SK-N-MC (cell line): ENCODE measurements at places on chromosomes 16 and 17.

DNA sequence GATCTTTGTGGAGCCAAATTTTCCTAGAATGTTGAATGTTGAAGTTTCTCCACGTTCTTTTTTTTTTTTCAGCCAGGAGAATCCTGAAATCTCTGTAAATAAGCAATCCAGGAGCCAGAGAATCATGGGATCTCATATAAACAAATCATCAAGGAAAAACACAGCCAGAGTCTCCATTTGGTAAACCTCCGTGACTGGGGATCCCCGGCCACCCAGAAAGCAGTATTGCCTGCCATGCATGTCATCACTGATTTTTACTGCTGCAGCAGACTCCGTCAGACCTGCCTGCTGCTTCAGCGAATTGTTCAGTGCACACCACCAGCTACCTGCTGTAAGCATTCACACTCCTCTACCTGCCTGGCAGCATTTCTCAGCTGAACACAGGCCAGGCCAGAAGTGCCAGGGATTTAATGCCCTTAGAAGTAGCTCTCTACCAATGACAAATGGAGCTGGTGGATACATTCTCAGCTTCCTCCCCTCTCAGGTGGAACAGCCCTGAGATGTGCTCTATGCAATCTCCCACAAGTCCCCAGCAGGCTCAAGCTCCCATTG is 158.6 kb downstream of the CYLD start:
- no peak for DNase-seq

GRCh38 chr16:4660454-4661007 is 32.8 kb upstream of the NUDT16L1 start:
- DNase-seq = no peak

GRCh38 chr16:25066747-25067631 is 44.6 kb upstream of the LCMT1 start:
- DNase-seq = no peak

GRCh38 chr17:79677646-79678045 is 53.1 kb upstream of the ENPP7 start:
- no peak for DNase-seq

DNA sequence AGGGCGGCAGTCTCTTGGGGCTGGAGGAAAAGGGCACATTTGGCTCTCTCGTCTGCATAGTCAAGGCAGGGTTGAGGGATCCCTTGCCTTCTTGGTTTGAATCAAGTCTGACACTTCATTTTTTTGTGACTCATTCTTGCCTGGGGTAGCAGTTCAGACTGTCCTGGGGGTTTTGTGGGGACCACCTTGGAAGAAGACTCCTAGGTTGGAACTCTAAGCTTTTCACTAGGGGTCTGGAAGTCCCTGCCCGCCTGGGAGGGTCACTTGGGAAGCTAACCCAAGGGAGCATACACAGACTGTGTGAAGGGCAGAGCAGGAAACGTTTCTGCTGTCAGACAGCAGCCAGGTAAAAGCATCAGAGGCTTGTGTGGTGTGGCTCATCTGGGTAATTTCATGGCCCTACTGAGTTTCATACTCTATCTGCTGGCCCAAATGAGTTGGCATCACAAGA is 11.3 kb downstream of the YPEL2 start:
- DNase-seq = no peak

DNA sequence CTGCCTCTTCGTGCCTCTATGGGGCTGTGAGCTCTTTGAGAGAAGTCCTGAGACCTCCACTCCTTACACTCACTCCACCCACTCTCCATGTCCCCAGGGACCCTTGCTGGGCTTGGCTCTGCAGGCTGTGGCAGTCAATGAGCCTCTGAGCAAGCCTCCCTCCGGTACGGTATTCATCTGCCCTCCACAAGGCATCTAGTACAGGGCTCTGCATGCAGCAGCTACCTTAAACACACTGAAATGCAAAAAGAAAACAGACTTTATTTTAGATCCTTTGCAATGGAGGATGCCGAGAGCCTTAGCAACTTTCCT is 38.9 kb upstream of the SMPD3 start:
- DNase-seq = no peak

GRCh38 chr17:19292377-19292711 is 55.2 kb downstream of the EPN2 start:
- no peak for DNase-seq

- DNase-seq = no peak
These were observed 5.4 kb downstream of the ABR start for GRCh38 chr17:1174263-1174880.

DNA sequence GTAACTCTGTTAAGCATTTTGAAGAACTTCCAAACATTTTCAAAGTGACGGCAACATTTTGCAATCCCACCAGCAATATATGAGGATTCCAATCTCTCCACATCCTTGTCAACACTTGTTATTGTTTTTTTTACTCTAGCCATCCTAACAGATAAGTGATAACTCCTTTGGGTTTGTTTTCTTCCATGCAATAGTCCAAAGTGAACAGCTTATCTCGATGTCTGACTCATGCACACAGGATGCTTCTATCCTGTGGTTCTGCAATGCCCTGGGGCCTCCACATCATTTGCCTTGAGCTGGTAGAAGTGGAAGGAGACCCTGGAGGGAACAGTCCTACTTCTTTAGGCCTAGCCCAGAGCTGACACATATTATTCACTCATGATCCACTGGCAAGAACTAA is 13.0 kb downstream of the TLE7 start:
- DNase-seq = no peak

DNA sequence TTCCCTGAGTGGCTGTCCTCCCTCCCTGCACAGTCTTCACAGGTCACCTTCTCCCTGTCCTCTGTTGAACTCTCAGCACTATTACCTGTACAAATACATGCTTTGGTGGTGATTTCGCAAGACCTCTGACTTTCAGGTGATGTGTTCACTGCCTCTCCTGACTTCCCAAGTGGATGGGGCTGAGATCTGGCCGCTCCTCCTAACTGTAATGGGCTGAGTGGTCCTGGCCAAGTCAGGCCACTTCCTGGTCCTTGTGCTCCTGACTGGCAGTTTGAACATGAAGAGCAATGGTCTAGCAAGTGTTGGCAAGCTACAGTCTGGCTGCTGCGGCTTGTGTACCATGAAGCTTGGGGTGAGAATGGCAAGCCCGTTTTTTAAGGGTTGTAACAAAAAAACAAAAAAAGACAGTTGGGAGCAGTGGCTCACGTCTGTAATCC is 11.7 kb upstream of the TMED6 start:
- no peak for DNase-seq

DNA sequence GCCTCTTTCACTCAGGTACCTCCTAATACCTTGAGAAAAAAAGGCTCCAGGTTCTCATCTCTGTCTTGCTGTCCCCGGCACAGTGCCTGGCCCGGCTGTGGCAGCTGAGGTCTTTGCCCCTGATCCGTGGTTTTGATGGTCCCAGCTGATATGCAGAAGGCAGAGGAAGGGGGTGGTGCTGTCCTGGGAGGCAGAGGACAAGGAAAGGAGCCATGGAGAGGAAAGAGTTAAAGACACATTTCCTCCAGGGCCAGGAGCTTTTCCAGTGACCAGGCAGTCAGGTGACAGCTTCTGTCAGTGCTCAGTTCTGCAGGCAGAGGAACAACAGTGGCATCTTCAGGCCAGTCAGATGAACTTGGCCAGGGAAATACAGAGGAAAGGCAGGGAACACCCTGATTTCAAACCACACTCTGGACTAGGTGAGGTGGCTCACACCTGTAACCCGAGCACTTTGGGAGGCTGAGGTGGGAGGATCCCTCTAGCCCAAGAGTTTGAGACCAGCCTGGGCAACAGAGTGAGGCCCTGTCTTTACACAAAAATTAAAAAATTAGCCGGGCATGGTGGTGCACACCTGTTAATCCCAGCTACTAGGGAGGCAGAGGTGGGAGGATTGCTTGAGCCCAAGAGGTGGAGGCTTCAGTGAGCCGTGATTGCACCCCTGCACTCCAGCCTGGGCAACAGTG is 3.3 kb upstream of the COG1 start:
- DNase-seq = no peak

DNA sequence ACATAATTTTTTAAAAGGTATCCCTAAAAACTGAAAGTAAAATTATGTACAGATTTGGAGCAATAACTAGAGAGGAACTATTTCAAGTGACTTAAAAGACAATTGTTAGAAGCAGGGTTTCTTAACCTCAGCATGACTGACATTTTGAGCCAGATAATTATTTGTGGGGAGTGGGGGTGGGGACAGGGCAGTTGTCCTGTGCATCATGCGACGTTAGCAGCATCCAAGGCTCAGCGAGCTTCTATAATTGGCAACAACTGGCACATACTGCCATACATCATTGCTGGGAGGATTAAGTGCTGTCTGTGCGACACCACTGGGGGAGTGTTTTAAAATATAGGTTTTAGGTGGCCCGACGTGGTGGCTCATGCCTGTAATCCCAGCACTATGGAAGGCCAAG is 27.1 kb downstream of the GABARAPL2 start:
- DNase-seq = no peak

GRCh38 chr16:18050777-18051176 is 285.8 kb downstream of the NPIPA8 start:
- no peak for DNase-seq

GRCh38 chr16:4800290-4801041 is 2.0 kb downstream of the ROGDI start:
- no peak for DNase-seq

- no peak for DNase-seq
These were observed 161.5 kb downstream of the FTO start for GRCh38 chr16:53865494-53865863.

- no peak for DNase-seq
These were observed 331.0 kb upstream of the CCL2 start for GRCh38 chr17:33924104-33924503.

DNA sequence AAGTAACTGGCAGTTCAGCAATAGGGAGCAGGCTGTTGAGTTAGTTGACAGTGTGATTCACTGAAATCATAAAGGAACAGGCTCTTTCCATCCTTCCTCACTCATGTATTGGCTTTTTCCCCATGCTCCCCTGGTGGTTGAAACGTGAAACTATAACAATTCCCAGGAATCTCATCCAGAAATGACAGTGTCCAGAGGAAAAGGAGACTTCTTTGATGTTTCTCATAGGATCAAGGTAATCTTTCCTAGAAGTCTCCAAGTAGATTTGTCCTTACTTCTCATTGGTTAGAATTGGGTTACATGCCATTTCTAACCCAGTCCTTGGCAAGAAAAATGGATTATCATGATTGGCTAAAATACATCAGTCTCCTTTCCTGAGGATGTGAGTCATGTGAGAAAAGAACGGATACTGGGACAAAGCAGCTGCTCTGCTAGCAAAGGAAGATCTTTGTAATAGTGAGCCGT is 14.4 kb downstream of the TTC19 start:
- DNase-seq = no peak

GRCh38 chr16:66133643-66134338 is 232.7 kb upstream of the CDH5 start:
- DNase-seq = no peak

DNA sequence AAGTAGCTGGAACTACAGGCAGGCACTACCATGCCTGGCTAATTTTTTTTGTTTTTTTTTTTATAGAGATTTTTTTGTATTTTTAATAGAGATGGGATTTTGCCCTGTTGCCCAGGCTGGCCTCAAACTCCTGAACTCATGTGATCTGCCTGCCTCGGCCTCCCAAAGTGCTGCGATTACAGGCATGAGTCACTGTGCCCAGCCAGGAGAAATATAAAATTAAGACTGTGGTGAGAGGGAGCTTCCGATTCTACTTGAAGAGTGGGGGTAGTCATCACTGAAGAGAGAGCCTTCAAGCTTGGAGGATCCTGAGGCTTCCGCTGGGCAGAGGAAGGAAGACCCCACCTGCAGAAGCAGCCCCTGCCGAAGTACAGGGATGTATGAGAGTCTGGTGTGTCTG is 34.4 kb upstream of the RGS9 start:
- DNase-seq = no peak

- no peak for DNase-seq
These were observed 16.7 kb downstream of the C17orf67 start for GRCh38 chr17:56817066-56817465.

DNA sequence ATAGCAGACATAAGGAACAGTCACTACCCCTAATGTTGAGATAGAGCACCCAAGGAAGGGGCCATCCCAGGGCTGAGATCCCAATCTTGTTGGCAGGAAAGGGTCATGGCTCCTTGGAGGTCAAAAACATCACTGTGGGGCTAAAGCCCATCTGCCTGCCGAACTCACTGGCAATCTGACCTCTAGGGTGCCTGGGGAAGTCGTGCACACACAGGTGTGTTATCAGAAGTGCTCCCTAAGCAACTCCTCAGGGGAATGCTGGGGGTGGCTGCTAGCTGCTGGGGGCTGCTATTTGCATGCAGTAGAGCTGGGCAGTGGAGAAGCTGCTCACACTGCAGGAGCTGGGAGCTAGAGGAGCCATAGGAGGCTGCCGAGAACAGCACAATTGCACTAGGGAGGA is 47.5 kb upstream of the PHOSPHO1 start:
- DNase-seq = no peak

DNA sequence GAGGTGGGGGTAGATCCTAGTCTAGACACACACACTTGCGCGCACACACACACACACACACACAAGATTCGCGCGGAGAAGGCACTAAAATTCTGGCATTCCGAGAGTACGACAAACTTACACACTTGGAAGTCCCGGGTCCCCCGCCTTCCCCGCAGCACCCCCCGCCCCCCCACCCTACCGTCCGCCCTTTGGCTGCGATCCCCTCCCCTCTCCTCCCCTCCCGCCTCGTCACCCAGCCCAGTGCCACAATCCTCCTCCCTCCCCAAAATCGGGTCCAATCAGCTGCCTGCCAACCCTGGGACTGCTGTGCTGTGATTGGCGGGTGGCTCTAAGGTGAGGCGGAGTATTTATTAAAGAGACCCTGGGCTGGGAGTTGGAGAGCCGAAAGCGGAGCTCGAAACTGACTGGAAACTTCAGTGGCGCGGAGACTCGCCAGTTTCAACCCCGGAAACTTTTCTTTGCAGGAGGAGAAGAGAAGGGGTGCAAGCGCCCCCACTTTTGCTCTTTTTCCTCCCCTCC is at the start of gene SOX9:
Gene SOX9 (plus strand): TSS at position 379 of the 522 bp plus-strand sequence. CDS start 372 bp downstream, outside the sequence.
- no peak for DNase-seq

DNA sequence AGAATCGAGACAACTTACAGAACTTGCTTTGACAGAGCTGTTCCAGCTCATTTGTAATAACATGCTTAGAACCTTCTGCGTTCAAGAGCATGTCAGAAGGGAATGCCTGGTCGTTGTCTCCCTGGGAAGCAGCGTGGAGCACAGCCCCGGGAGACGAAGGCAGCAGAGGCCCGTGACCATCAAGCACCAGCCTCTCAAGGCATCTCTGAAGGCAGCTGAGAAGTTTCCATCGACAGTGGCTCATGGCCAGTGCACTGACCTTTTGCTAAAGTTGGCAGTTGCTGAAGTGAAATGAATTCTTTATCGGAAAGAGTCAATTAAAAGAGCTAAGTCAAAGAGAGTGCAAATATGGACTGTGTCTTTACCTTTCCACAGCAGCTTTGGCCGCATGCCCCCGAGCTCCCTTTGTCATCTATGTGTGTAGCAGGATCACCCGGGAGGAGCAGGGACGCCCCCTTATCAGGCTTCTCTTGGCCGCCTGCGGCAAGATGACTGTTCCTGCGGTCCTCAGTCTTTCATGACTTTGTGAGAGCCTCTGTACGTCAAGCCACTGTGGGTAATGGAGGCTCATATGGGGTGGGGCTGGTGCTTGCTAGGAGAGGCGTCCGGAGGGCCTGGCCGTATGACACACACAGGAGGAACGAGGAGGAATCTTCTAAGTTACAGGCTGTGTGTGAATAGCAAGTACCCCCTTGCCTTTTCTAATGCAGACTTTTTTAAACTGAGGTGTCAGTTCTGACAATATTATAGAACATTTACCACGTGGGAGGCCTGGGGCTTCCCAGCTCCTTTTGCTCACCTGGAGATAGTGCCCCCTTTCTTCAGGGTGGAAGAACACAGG is 54.2 kb downstream of the LDHD start:
- DNase-seq = no peak

- DNase-seq = no peak
These were observed 215.6 kb downstream of the GRIN2A start for GRCh38 chr16:9966569-9967157.

- DNase-seq = no peak
These were observed 13.9 kb downstream of the CDH5 start for GRCh38 chr16:66380421-66380820.
